Spleen (tissue), 13 donors: ENCODE measurements at places on chromosomes 2 and 18.
A peak's percentile ranks its signal among the peaks of the same experiment; 100 is the strongest.

DNA sequence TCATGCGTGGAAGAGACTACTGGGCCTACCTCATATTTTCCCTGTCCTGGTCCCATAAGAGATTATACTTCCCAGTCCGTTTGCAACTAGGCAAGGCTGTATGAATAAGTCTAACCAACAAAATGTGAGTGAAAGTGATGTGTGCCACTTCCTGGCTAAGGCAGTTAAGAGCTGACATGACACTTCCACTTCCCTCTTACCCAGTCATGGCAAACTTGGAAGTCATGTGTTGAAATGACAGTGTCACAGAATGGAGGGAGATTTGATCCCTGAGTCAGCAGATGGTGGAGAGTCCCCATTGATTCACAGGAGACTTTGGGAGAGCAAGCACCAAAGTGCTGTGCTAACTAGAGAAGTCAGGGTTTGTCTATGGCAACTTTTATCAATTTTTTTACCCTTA, 36.4 kb downstream of the TACR1 start:
- no peak for DNase-seq

DNA sequence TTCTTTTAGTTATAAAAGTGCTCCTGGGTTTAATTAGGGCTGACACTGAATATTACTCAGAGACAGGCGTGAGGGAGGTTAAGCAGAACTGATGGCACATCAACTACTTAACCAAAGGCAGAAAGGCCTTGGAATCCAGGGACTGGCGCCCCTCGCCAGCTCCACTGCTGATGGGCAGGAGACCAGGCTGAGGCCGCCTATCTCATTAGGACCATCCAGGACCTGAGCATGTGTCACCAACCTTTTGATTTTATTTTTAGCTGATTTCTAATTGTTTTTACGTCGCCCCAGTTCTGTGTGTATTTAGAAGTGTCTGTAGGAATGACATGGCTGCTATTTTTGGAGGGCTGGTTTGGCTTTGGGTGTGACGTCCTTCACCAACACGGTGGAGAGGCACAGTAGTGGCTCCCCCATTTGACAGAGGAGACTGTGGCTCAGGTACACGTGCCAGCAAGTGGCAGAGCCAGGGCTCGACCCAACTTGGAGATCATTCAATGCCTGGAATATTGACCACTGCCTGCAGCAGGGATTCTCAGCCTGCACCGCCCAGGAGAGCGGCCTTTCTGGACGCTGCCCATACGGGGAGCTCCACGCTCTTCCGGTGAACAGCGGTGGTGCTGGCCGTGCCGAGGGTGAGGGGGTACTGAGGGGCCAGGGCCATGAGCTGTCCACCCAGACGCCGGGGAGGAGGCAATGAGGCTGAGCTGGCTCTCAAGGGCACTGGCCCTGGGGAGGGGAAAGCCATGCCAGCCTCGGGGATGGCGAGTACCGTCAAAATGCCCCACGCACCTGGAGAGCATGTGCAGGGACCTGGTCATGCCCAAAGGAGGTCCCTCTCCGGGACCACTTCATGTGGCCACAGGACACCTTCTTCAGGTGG, 205.7 kb downstream of the ASB1 start:
- no peak for DNase-seq

DNA sequence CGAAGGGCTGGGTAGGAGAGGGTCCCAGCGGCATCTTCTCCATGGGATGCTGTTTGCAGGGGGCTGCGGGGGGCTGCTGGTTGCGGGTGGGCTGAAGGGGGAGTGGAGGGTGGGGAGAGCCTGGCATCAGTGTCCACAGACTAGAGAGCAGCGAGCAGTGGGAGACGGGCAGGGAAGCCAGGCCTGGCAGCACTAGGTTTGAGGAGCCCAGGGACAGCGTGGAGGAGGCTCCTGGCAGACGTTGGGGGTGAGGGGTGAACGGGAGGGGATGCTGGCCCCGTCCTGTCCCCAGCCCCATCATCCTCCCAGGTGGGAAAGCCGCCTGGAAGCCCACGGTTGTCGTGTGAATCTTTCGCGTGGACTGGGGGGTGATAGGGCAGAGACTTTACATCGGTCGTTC, 48.2 kb upstream of the TFCP2L1 start:
- peak; percentile 61 for DNase-seq

- DNase-seq, result no peak
Observed at GRCh38 chr2:233846387-233847247, 7.7 kb downstream of the HJURP start.

DNA sequence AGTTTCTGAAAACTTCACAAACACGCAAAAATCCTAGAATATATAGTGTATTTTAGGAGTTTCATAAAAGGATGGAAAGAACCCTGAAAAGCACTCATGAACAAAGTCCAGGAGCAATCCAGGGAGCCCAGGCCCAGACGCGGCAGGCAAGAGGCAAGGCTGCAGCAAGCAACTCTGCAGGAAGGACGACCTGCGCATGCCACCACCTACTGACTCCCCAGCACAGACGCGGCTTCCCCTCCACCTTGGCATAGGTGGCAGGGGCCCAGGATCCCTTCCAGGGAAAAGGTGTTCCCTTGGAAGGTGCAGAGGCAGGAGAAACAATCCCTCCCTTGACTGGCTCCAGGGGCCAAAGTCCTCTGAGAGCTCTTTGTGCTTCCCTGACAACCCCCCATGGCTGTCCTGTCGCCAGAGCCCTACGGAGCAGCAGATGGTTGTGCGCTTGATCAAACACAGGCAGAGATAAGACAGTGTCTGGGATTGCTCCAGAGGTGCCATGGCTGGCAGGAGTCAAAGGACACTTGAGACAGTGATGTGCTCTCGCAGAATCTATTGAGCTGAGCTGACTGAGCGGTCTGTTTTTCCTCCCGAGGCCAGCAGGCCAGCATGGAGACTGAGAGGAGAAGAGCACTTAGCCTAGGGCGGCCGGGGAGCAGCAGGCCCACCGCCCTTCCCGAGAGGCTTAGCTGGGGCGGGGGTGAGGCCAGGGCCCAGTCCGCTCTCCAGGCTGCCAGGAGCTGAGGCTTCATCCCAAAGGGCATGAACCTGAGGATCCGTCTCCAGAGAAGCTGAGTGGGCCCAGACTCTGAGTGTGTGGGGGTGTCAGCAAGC, 10.8 kb upstream of the AMER3 start:
- DNase-seq, result no peak
